ENCODE measurements at places on chromosomes 6 and 20.

- peak; percentile 92 for DNase-seq
These were observed 31.8 kb downstream of the PSMB9 start for GRCh38 chr6:32885698-32886286.

DNA sequence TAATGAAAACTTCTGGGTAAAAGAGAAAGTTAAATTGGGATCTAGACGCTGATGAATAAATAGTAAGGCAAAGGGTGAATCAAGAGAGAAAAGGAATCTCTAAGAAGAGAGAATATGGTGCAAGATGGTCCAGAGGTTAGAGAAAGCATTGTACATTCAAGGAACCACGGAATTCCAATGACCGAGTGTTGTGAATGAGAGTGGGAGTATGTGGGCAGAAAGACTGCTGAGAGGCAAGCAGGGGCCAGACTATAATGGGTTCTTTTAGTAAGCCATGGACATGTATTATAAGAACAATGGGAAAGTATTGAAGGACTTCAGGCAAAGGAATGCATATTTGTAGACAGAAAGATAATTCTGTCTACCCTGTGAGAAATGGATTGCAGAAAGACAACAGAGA lies 45.2 kb downstream of the SPTLC3 start:
- DNase-seq = no peak

DNA sequence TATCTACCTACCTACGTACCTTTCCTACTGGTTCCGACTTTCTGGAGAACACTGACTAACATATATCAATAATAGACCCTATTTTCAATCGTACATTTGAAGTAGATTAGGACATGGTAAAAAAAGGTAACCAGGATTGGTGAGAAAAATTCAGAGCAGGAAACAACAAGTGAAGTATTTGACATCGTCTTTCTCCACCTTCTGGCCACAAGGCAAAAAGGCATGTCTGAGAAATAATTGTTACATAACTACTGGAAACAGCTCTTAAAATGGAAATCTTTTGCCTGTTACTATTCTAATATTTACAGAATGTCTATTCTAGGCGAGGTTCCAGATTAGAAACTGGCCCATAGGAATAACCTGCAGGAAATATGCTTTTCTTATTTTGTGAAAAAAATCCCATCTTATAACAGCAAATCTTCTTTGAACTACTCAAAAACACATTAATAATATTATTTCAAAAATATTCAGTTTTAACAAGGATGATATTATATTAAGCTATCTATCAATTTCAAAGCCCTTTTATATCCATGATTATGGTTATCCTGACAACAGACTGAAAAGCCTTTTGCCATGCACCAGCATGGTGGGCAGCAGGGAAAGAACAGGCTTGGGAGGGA lies 80.8 kb downstream of the RCAN2 start:
- DNase-seq = peak; percentile 19

- peak; percentile 21 for DNase-seq
These were observed 1.8 kb downstream of the CHMP4B start for GRCh38 chr20:33812908-33813462.

DNA sequence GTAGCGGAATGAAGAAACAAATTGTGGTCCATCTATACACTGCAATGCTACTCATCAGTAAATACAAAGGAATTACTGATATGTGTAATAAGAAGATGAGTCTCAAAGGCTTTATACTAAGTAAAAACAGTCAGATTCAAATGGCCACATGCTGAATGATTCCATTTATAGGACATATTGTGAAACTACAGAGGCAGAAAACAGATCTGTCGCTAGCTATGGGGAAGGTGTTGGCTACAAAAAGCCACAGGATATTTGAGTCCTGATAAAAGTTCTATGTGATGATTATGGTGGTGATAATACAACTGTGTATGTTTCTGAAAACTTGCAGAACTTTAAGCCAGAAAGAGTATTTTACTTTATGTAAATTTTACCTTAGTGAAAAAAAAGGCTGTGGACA lies 313.2 kb downstream of the HDGFL1 start:
- DNase-seq = no peak

DNA sequence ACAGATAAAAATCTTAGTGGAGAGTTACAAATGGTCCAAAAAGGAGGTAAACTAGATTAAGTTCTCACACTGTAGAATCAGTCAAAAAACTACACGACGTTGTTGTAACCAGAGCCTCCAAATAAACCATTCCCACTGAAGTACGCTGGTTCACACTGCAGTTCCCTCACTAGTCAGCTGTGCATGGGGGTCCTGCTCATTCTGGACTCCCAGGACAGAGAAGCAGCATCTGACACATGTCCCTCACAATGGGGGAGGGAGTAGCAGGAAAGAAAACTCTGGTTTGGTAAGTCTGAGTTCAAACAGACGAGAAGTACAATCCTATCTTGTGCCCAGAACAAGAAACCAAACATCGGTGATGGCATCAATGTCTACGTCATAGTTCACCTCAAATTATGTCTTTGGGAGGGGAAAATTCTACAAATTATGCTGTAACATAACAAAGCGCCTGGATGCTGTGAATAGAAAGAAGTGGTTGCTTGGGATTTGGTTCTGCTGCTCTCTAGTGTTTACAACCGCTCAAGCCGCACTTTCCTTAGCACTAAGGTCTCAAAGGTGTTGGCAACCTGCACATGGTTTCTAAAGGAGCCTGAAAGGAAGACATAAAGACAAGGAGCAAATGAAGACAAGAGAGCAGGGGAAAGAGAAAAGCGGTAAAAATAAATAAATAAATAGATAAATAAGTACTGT lies 208.0 kb downstream of the GMDS start:
- no peak for DNase-seq

DNA sequence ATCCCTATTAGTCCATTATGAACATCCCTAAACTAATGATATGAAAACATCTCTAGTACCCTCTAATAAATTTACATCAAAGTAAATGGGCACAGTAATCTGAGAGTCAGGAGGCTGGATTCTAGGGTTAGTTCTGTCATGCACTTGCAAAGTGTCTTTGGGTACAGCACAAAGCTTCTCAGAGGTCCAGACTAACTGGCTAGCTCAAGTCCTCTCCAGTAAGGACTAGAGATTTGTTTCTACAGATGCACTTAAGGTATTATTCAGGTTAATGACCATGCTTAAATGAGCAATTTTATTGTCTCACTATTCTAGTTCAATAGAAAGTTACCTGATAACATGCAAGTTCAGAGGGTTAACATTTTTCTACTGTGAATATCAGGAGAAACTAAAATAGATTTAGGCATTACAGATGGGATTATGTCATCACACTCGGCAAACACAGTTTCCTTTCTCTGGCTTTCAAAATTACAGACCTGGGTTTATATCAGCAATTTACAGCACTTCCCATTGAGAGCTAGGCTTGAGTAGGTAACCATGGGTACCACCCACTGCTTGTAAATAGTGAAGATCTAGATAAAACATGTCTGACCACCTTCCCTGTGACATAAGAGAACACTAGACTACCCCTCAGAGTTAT lies 402.9 kb upstream of the RUNX2 start:
- DNase-seq = peak; percentile 64

DNA sequence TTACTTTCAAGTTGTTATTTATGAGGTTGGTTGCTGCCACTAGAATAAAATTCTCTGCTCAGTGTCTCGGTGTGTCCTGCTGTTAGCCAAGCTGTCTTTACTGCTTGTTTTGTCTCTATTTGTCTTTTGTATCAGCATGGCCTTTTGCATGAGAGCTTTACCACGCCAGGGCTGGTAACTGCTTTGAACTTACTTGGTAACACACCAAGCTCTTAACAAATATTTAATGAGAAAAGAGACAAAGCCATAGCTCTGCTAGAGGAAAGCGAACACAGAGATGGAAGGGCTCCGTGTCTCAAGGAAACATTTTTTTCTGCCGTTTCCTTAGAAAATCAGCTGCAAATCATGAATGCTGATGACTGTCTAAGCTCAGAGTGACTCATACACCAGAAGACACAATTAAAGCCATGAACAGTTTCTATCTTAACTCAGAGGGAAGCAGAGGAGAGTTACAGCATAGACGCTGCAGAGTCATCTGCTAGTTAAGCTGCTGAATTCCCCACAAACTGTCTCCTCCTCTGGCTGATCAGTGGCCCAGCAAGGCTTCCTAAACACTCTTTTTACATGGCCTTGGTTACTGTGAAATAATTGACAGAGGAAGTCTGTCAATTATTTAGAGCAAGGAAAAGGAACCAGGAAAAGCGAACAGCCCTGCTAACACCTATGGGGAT lies 44.8 kb downstream of the AGPAT4 start:
- peak; percentile 92 for DNase-seq

GRCh38 chr20:32809907-32810306 lies 9.8 kb upstream of the MAPRE1 start:
- DNase-seq = no peak

DNA sequence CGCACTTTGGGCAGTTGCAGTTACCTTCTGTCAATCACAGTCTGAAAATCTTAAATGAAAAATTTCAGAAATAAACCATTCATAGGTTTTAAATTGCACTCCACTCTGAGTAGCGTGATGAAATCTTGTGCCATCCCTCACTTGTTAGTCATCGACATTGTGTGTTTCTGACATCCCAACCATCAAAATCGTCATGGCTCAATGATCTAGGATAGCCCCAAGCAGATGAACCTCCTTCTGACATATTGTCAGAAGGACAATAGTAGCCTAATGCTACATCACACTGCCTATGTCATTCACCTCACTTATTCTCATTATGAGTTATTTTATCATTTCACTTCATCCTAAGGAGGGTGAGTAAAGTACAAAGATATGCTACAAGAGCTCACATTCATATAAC lies 284.8 kb downstream of the PTPRK start:
- no peak for DNase-seq

- no peak for DNase-seq
These were observed 25.2 kb upstream of the SGK1 start for GRCh38 chr6:134343066-134343465.

DNA sequence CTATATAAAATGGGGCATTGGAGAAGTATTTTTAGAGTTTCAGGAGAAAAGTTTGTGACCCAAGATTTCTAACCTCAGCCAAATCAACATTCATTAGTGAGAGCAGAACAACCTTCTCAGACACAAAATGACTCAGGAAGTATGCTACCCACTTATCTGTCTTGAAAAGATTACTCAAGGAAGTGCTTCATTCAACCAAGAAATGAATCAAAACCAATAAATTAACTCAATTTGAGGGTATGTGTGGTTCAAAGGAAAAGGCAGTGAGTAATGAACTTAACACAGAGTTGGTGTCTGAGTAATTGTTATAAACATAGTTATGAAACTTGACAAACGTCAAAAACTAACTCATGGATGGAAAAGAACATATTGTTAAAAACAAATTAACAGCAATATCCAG lies 227.6 kb downstream of the HAO1 start:
- DNase-seq = no peak

DNA sequence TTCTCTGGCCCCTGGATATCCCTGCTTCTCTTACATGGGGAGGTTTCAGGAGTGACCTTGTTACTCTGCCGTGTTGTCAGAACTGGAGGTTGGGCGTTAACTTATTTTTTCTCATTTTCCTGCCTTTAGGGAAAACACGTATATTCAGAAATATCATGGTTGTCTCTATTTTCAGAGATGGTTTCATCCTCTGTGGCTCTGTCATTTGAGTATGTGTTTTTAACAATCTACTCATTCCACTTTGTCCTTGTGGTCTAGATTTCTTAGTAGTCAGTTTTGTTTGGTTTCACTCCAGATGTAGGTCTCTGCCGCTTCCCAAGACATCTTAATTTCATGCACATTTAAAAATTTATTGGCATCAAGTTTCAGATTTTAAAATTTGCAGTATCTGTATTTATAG lies 45.9 kb downstream of the KCNS1 start:
- DNase-seq = no peak

DNA sequence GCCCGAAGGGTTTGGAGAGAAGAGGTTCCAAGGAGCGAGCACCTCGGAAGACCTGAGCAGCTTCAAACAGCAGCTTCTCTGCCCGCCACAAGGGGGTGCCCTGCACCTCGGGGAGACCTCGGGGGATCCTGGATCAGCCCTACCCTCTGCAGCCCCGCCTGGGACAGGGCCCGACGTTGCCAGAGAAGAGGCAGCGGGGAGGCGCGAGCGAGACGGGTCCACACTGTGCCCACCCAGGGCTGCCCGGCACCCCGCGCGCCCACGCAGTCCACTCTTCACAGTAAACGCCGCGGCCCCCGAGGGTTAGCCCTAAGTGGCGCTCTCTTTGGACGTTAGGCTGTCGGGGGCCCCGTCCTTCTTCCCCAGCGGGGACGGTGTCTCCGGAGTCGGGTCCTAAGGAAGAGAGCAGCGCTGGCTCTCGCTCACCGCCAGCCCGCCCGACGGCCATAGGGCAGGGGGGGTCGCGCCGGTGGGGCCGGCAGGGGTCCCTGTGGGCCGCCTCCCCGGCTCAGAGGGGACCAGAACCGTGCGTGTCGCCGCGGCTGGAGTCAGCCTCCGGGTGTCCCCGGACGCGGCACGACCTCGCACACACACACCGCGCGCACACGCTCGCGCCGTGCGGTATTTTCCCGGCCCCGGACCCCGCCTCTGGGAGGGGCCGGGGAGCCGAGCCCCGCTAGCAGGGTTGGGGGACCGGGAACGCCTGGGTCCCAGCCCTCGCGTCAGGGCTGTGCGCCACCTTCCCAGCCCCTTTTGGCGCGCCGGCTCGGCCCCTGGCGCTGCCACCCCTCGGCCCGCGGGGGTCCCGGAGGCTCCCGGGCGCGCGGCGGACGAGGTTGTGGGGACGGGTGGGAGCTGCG lies 929 bp downstream of the CDH22 start:
- DNase-seq = peak; percentile 44

DNA sequence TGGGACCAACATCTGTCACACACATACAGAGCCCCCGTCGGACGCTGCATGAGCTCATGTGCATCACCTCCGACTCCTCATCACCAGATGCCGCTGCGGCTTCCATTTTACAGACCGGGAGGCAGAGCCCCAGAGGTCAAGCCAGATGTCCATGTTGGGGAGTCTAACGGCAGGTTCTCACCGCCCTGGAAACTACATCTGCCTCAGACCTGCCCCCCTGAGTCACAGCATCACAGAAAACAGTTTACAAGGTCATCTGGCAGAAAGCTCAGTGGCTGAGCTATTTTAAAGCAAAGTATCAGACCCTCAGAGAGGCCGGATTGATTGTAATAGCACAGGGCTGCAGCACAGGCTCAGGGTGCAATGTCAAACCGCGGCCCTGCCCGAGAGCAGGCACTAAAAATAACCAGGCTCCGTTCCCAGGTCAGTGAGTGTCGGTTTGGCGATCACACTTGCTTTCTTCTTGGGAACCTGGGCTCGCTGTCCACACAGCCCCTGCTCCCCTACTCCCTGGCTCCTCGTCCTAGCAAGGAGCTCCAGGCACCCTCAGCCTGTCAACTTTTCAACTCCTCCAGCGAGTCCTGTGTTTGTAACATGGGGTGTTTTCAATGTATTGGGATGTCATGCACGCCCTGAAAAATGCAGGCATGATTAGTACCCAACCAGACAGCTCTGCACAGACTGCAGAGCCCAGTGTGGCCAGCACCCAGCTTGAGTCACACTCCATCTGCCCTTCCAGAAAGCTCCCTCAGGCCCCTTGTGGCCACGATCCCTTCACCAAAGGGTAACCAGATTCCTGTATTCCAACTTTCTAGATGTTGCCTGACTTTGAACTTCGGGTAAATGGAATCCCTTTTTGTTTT lies 264.5 kb downstream of the CDH4 start:
- no peak for DNase-seq
